ENCODE measurements at places on chromosomes 12 and 14.

DNA sequence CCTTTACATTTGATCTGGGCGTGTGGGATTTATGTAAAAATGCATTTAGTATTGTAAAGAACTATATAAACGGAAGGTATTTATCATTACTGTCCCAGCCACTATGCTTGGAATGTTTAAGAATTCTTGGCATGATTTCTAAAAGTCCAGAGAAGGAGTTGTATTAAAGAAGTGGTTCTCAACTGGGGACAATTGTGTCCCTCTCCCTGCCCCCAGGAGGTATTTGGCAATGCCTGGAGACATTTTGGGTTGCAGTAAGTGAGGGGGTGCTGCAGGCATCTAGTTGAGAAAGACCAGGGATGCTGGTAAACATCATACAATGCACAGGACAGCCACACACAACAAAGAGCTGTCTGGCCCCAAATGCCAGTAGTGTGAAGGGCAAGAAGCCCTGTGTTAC lies 7.2 kb downstream of the SLC38A1 start:
- no peak for DNase-seq

DNA sequence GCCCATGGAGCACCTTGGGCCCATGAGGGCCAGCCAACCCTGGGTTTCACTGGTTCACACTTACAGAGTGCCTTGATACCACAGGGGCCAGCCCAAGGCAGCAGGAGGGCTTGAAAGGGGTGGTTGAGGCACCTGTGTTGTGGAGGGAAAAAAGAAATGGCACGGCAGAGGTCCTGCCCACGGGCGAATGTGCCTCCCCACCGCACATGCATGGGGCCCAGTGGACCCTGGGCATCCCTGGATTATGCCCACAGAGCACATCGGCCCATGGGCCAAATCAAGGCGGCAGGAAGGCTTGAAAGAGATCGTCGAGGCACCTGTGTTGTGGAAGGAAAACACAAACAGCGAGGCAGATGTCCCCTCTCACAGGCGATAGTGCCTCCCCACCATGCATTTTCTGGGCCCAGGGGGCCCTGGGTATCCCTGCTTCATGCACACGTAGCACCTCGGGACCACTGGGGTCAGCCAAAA lies 378.1 kb downstream of the ALG10 start:
- DNase-seq, result no peak

DNA sequence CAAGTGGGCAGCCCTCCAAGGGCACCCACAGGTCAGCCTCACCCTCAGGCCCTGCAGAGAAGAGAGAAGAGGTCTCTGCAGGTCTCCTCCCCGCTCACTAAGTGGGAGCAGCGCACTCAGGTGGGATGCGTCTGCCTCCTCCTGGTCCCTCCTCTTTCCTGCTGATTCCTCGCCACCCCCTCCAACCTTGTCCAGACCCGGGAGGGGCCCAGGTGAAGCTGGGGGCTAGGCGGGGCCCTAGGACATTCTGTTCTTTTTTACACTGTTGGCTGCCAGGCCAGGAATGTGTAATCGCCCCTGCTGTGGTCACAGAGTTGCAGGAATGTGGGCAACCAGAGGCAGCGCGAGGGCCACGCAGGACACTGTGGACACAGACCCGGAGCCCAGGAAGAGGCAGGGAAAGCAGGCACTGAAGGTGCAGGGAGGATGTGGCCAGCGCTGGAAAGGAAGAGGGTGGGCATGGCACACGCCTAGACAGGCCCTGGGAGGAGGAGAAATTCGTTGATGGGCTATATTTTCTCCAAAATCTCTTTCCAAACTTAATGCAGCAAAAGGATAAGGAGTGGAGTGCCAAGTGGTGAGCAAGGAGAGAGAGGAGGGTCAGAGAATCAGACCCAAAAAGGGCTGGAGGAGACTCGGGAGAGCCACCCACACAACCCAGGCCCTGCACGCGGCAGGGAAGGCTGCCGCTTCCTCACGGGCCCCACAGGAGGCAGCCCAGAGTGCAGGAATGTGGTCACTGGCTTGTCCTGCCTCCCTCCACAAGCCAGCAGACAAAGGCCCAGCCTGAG lies 911 bp upstream of the SCNN1A start:
- no peak for DNase-seq

GRCh38 chr12:71415336-71416231 lies 24.0 kb upstream of the LGR5 start:
- DNase-seq, result no peak

DNA sequence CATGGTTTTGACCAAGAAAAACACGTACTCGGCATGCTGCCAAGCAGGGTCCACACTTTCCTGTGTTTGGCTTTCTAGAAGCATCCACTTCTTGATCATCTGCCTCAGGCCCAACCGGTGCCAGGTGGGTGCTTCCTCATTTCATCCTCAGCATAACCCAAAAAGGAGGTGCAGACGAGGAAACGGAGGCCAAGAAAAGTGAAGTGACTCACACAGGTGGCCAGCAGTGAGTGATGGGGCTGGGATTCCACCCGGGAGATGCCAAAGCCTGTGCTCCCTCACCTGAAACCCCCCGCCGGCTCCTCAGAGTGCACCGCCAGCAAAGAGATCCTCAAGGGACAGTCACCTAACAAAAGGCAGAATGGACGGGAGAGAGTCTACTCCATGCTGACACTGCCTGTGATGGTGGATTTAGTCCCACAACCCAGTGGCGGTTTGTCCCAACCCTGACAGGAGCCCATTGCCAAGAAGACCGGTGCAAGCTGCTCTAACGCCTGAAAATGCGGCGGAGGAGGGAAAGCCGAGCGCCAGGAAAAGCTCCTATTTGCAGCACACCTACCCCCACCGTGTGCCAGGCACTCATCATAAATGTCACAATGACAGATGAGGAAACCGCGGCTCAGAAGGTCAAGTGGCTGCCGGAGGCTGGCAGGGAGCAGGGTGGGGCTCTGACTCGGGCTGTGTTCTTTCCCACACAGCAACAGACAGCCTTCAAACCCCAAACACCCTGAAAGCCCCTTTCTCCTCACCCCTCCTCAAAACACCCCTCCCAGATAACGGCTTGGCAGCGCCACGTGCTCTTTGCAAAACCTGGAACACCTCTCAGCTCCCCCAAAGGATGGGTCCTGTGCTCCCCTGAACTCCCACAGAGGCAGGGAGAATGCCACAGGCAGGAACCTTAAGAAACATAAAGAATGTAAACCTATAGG lies 18.8 kb downstream of the BCL11B start:
- peak; percentile 57 for DNase-seq

- no peak for DNase-seq
These were observed 73.8 kb downstream of the KIAA0586 start for GRCh38 chr14:58501214-58501816.

DNA sequence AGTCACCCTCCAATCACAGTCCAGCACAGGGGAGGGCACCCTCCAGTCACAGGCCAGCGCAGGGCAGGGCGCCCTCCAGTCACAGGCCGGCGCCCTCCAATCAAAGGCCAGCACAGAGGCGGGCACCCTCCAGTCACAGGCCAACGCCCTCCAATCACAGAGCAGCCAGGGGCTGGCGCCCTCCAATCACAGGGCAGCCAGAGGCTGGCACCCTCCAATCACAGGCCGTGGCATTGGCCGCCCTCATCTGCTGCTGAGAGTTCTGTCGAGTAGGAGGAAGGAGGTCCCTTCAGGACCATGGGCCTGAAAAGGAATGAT lies 26.6 kb downstream of the DDX51 start:
- no peak for DNase-seq

DNA sequence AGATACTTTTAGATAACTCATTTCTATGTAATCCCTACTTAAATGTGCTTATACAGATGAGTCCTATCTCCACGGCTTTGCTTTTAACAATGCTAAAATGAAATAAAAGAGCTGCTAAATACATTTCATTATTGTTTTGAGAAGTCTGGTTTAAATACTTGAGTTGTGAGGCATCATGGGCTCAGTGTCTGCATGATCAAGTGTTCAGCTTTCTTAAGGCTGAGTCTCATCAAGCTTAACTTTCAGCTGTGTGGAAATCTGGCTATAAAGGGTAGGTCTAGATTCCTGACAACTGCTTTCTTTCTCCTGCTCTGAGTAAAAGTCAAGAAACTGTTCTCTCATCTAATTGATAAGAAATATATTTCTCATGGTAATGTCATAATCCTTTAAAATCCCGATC lies 235.4 kb downstream of the FSCB start:
- DNase-seq, result no peak

DNA sequence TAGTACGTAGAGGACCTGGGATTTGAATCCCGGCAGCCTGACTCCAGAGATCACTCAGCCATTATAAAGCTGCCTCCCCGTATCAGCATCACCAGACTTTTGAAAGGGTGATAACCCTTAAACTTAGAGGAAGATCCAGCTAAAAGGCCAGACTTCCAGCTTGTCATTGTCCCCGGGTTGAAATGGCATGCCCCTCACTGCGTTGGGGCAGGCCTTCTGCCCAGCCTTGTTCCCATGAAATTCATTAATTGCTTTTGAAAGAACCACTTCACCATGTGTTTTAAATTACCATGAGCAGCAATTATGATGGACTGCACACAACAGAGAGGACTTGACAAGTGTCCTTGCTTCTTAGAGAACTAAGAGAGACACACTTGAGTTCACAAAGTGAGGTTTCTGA lies 269.6 kb upstream of the CRY1 start:
- no peak for DNase-seq

DNA sequence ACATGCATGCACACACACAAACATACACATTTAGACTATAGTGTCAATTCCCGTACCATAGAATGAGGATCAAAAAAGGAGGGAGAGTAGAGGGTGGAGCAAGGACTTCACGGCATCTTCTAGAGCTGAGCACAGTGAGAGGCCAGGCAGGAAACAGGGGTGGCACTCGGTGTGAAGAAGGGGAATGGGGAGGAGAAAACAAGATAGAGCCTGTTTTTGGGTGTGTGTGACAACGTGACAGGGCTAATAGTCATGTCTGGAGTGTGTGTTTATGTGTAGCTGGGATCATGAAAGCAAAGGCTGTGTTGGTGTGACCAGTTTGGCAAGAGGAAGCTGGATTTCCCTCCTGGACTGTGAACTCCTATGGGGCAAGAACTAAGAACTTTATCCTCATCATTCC lies 9.9 kb upstream of the ACVR1B start:
- no peak for DNase-seq

GRCh38 chr14:60332869-60333268 lies 83.8 kb downstream of the PPM1A start:
- no peak for DNase-seq

DNA sequence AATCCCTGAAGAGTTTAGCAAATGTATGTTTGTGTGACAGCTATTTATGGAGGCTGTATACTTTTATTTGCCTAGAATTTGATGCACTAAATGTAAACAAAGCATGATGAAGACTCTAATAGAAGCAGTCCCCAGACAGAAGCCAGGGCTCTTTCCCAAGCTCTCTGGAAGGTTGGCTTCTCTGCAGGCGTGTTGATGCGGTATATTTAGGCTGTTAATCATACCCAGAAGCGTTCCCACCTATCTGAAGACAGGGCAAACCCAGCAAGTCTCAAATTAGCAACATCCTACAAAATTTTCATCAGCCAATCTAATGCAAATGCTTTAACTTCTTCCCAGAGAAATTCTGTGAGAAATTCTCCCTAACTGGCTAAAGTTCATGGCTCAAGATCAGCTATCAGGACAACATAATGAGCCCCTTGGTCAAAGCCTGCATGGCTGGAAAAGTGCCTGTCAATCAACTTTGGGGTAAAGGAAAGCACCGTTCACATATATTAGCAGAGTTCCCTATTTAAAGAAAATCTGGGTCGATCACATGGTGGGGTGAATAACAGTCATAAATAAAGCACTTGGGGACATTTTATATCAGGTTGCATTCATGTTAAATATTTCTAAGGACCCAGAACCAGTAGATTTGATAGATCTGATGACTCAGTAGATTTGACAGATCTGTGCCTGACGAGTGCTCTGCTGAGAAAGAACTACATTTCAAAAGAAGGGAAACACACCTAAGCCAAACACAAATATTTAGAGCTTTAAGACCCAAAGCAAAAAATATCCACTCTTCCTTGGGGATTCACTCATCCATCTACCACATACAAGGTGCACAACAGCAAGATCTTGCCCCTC lies 46.6 kb downstream of the KSR2 start:
- DNase-seq, result no peak

DNA sequence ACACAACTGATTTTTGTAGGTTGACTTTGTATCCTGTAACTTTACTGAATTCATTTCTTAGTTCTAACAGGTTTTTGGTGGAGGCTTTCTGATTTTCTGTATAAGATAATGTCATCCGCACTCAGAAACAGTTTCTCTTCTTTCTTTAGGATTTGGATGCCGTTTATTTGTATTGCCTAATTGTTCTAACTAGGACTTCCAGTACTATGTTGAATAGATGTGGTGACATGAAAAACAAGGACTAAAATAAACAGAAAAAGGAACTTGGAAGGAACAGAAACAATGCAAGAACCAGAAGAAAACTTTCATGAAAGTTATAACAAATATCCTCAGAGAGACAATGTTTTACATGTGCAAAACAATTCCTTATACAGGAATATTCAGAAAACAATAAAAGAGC lies 100.3 kb downstream of the GTF2A1 start:
- no peak for DNase-seq

- no peak for DNase-seq
These were observed 225.5 kb downstream of the ERC1 start for GRCh38 chr12:1216560-1216959.

- peak; percentile 9 for DNase-seq
These were observed 778 bp downstream of the SLC8B1 start for GRCh38 chr12:113333877-113334785.

GRCh38 chr12:113137861-113138783 lies 2.6 kb upstream of the RASAL1 start:
- no peak for DNase-seq

DNA sequence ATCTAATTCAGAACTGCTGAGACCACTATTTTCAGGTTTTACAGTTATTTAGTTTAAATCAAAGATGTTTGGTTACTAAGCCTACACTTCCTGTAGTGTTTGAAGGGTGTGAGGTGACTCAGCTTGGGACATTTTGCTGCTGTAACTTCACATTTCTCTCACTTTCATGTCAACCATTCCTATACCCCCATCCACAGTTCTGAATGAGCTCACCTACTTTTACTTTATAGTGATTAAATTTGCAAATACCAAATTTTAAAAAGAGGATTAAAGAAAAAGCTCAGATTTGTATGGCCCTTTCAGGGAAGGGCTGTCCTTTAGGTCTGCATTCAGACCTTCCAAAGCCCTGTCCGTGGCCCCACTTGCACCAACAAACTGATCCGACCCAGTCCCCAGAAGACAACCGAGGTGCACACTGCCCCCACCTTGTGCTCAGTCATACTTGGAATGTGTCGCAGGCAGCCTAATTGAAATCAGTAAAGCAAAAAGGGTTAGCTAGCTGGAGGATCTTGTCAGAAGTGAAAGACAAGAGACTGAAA lies 174.4 kb downstream of the MON2 start:
- no peak for DNase-seq
